ENCODE measurements at places on chromosomes 2 and 18.
A peak's percentile ranks its signal among the peaks of the same experiment; 100 is the strongest.

DNA sequence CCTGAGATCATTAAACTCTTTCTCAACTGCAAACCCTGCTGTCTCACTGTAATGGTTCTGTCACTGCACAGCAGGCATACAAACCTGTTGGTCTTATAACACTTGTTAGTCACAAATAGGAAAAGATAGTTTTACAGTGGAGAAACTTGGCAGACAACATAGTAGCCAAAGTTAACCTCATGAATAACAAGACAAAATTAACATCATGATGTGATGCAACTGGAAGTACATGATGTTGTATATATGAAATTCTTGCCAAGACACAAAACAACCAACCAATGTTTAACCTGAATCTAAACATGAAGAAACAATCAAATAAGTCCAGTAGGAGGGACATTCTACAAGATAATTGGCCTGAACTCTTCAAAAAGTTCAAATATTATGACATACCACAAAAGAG, 189.3 kb downstream of the RNF152 start:
- DNase-seq, result no peak

GRCh38 chr18:59145055-59145454, 5.4 kb downstream of the SEC11C start:
- DNase-seq, result no peak

GRCh38 chr2:238287737-238288649, at the start of gene PER2:
TSS of gene PER2 (minus strand) at chr2:238288610. CDS start at chr2:238277936, 10,674 bp downstream.
- DNase-seq, result peak; percentile 17

- no peak for DNase-seq
These were observed 66.3 kb upstream of the TCF7L1 start for GRCh38 chr2:85066874-85067351.

DNA sequence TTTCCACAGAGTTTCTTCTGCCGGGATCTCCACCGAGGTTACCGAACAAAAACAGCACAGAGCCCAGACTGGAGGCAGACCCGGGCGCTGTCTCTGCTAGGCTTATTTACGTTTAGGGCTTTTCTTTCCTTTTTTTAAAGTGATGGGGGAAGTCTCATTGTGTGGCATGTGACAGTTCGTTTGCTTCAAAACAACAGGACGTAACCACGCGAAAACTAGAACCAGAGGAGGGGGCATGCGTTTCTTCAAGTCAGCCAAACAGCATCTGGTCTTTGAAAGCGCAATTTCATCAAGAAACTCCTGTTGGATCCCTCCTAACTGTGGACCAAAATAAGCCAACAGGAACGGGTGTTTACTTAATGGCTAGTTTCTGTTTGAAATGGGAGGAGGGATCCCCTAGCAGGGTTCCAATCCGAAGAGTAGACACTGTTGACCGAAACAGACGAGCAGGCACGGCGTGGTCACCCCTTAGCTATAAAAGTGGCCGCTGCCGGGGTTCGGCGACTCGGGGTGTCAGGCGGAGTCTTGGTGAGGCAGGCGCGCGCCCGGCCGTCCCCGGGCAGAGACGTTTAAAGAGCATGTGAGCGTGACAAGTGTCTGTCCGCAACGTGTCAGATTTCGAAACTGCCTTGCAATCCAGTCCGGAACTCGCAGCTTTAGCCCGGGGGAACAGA, 997 bp upstream of the TGIF1 start:
- peak; percentile 48 for DNase-seq

Data from activated CD4-positive, alpha-beta T cell treated with anti-CD3 and anti-CD28 coated beads, Interleukin-2, amount 50 U/mL, for 4 hours (primary cell).